Brain microvascular endothelial cell (primary cell): ENCODE measurements at places on chromosomes 3 and 15.

DNA sequence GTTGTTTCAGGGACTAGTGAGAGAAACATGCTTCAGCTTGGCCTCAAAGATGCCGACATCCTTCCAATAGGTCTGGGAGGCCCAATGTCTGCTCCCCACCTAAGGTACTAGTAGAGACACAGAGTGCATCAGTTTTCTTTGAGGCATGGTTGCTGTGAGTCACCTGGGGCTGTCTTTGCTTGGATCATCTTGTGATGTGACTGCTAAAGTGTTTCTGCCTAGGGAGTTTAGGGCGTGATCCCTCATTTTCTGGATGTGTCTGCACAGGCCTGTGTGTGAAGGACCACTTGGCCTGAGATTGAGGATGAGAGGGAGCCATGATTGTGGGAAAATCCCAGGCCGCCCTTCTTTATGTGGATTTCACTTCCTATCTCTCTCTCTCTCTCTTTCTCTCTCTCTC is 4.8 kb downstream of the GASK1A start:
- DNase-seq = no peak

DNA sequence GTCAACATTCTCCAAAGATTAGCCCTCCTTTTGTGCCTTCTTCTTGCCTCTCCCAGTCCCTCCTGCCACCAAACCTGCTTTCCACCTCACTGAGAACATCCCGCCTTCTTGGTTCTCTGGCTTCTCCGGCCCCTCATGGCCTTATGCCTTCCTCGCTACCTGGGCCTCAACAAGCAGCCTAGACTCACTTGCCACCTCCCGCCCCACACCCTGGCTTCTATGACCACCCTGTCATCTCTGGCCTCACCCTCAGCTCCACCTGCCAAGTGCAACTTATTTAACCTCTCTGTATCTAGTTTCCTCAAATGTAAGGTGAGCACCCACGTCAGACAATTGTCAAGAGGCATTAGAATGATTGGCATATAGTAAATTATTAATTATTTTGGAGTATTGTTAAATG is 68.8 kb upstream of the MEX3B start:
- no peak for DNase-seq

- DNase-seq = no peak
Observed at GRCh38 chr3:182973047-182973446, 7.3 kb downstream of the DCUN1D1 start.

DNA sequence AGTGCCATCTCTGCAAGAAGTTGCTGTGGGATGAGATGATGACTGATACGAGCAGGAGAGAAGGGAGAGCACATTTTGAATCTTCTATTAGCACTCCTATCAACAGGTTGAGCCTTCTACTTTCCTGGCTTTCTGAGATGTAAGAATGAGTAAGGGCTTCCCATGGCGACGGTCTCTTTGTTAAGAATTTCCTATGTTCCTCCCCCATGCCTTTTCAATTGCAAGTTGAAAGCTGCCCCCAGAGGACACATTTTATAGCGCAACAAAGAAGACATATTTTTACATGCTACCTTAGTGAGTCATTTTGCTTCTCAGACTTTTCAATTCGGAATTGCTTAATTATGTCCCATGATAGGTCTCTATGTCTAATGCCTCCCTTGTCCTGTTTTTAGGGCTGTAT is 71.3 kb upstream of the LRTM1 start:
- peak; percentile 88 for DNase-seq

- no peak for DNase-seq
Observed at GRCh38 chr15:41423979-41424659, 7.2 kb downstream of the RTF1 start.

- DNase-seq = no peak
Observed at GRCh38 chr3:24802614-24803013, 308.0 kb upstream of the THRB start.

- no peak for DNase-seq
Observed at GRCh38 chr3:46112296-46112695, 85.0 kb upstream of the XCR1 start.
